HT1080 (cell line): ENCODE measurements at places on chromosomes 5 and 9. TPM values are rescaled to one million over a fixed set of nuclear protein-coding genes. Genes with fewer than 3 reads are reported as not detected.
A peak's percentile ranks its signal among the peaks of the same experiment; 100 is the strongest.

Gene SOWAHA
- total RNA-seq: not detected in 2 replicates

Gene ADCY2
- total RNA-seq: 0.35 TPM in 1 of 2 replicates, not detected in the other

GRCh38 chr9:103707181-103707580 lies 386.9 kb upstream of the SMC2 start:
- peak; percentile 76 for DNase-seq

DNA sequence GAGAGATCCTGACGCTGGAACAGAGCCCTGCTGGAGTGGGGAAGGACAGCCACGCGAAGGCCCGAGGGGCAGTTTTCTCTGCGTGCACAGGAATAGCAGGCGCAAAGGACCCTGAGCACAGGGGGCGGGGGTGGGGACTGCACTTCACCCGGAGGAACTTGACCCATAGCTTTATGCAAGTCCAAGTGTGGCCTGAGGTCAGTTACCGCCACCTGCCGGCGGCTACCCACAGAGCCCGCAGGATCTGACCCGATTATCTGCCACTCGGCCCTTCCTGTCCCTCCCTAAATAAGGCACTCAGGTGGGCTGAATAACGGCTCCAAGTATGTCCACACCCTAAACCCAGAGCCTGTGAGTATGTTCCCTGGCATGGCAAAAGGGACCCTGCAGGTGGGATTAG lies 65.4 kb upstream of the FCN1 start:
- DNase-seq: no peak

- no peak for DNase-seq
Observed at GRCh38 chr5:173114536-173114935, 29.8 kb upstream of the BNIP1 start.
